ENCODE measurements at places on chromosomes 3 and 15. TPM values are rescaled to one million over a fixed set of nuclear protein-coding genes. Genes with fewer than 3 reads are reported as not detected.

The KIAA1143 gene
- 21.1 TPM for total RNA-seq

The PSMD2 gene
- total RNA-seq = 259 TPM

GRCh38 chr3:45366290-45366689 lies 22.1 kb upstream of the LARS2 start:
- DNase-seq = no peak

The TRPM1 gene
- total RNA-seq = not detected

DNA sequence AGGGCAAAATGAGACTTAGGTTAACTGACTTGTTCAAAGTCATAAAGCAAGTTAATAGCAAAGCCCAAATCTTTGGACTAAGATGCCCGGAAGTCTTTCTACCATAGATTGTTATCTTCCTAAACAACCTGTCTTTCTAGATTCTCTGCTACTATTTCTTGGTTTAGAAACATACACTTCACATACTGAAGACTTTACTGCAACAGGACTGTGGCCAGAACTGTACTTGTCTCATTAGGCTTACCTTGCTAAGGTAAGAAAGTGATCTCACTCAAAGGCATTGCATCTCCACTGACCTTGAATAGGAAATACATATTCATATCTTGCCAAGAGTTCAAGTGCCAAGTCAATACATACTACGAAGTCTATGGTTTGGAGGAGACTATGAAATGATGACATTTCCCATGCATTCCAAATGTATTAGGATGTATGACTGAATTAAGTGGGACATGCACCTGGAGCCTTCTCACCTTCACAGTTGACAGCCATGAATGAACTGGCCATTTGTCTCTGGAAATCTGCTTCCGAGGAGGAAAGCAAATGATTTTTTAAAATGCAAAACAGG lies 5.0 kb downstream of the ZDHHC3 start:
- DNase-seq = no peak

GRCh38 chr15:60195611-60196010 lies 191.5 kb downstream of the FOXB1 start:
- no peak for DNase-seq

The NUDT16 gene
- total RNA-seq = 18.4 TPM

The SEMA3F gene
- 6.3 TPM for total RNA-seq

The ZNF660 gene
- total RNA-seq = 0.67 TPM

The PLIN1 gene
- total RNA-seq = 22.6 TPM

The GNAT1 gene
- total RNA-seq = not detected

The SERPINI2 gene
- not detected for total RNA-seq

GRCh38 chr15:32857732-32858131 lies 139.9 kb downstream of the GREM1 start:
- no peak for DNase-seq

- DNase-seq = no peak
Measured at GRCh38 chr3:61719278-61719977, 158.1 kb downstream of the PTPRG start.

GRCh38 chr3:105944721-105945120 lies 75.9 kb upstream of the CBLB start:
- DNase-seq = no peak

The SLC6A20 gene
- not detected for total RNA-seq

- no peak for DNase-seq
Measured at GRCh38 chr3:30708472-30708871, 102.1 kb downstream of the TGFBR2 start.

- DNase-seq = no peak
Measured at GRCh38 chr15:45948181-45948621, 313.4 kb downstream of the SQOR start.

- DNase-seq = peak; percentile 68
Measured at GRCh38 chr3:52019352-52020080, 23.8 kb upstream of the RPL29 start.

The GPR149 gene
- not detected for total RNA-seq

DNA sequence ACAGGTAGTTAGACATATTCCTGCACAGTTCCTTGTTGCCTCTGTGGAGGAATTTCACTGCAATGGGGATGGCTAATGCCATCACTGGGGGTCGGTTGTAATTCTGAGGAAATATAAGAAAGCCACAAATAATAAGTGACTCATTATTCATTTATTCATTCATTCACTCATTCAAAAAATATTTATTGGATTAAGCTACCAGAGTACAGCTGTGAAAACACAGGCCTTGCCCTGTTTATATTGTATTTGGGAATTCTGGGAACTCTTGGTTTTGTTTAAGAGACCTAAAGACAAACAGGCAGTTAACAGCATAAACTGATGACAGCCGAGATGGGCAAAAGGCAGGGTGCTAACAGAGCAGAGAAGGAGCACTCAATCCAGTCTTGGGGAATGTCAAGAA lies 23.6 kb downstream of the PTX3 start:
- DNase-seq = no peak

DNA sequence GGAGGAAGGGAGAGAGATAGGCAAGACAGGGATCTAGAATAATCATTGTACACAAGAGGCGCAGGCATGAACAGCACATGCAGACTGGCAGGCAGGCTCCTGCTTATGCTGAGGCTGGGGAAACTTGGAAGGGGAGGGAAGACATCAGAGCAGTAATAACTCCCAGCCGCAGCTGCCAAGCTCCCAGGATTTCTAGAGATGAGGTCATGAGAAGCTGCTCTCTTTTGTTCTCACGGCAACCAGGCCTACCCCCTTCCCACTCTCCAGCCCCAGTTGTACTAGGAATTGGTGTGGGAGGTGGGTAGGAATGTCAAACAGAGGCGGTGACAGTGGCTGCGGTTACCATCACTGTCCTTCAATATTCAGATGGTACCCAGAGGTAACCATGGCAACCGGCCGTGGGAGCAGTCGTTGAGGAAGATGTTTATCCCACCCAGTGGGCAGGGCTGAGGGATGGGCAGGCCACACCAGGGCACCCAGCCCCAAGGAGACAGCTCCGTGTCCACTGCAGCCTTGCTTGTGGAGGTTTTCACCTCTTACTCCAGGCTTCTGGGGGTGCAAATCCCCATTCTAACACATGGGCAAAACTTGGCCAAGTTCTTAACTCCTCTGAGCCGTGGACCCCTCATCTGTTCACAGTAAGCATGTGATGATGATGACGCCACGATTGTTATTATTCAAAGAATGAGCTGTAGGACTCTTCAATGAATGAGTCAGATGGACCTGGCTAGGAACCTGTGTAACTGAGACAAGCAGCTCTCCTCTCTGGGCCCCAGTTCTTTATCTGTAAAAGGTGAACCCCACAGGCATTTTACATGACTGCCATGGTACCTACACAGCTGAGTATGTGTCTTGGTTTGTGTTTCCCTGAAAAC lies 360.8 kb upstream of the PROK2 start:
- no peak for DNase-seq

The CD80 gene
- total RNA-seq = 0.20 TPM

- DNase-seq = no peak
Measured at GRCh38 chr3:49530231-49530630, 24.0 kb upstream of the BSN start.

The CSPG5 gene
- not detected for total RNA-seq

GRCh38 chr3:63992516-63993209 lies 30.6 kb downstream of the PSMD6 start:
- DNase-seq = no peak

The OXTR gene
- total RNA-seq = 0.52 TPM

- peak; percentile 68 for DNase-seq
Measured at GRCh38 chr3:125437631-125438435, 62.7 kb upstream of the ZNF148 start.

- DNase-seq = no peak
Measured at GRCh38 chr15:61122647-61123375, 106.3 kb downstream of the RORA start.

The CDCP1 gene
- 0.48 TPM for total RNA-seq

DNA sequence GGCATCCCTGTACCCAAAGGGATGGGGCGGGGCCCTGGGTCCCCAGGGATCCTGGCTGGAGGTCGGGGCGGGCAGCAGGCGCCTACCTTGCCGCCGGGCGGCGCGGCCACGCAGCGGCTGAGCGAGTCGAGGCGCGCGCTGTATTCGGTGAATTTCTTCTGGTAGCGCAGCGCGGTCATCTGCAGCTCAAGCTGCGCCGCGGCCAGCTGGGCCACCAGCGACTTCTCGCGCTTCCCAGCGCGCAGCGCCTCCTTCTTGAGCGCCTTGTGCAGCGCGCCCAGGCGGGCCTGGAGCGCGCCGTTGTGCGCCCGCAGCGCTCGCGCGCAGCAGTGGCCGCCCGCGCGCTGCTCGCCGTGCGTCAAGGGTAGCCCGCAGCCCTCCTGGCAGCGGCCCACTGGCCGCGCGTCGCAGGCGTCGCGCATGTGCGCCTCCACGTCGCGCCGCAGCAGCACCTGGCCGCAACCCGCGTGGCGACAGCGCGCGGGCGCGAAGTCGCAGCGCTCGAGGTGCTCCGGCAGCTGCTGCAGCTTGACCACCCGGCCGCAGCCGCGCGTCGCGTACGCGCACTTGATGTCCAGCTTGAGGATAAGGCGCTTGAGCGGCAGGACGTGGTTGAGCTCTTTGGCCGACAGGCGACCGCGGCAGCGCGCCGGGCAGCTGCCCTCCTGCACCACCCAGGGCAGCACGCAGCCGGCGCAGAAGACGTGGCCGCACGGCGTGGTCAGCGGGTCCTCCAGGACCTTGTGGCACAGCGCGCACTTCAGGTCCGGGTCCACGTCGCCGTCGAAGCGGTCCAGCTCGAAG lies 522 bp downstream of the PDZRN3 start:
- DNase-seq = no peak

The HIGD2B gene
- total RNA-seq = not detected

GRCh38 chr3:151165226-151165625 lies 37.8 kb downstream of the GPR171 start:
- DNase-seq = no peak

- DNase-seq = no peak
Measured at GRCh38 chr15:47614360-47615011, 102.8 kb upstream of the SEMA6D start.

- DNase-seq = no peak
Measured at GRCh38 chr3:37680401-37680800, 181.3 kb upstream of the CTDSPL start.

- no peak for DNase-seq
Measured at GRCh38 chr3:127226946-127227842, 34.3 kb downstream of the PRR23E start.

GRCh38 chr3:52507359-52507758 lies 12.2 kb downstream of the STAB1 start:
- DNase-seq = no peak

- DNase-seq = no peak
Measured at GRCh38 chr3:182735672-182736071, 57.6 kb upstream of the ATP11B start.

The C3orf49 gene
- total RNA-seq = not detected

DNA sequence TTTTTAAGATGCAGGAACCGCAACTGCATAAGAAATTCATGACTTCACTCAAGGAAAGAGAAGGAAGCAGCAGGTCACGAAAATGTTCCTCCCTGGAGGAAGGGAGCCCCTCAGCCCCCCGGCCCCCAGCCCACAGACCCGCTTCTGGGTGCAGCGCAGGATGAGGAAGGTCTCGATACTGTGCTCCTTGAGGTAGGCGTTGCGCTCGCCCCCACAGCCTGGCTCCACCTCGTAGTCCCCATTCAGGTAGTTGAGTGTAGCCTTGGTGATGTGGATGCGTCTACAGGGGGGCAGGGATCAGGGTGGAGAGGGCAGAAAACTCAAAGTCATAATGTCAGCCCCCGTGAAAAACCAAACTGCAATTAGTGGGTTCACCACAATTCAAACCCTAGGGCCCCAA lies 121.4 kb downstream of the ADCY5 start:
- DNase-seq = no peak

GRCh38 chr15:90998737-90999136 lies 4.4 kb upstream of the PRC1 start:
- no peak for DNase-seq

DNA sequence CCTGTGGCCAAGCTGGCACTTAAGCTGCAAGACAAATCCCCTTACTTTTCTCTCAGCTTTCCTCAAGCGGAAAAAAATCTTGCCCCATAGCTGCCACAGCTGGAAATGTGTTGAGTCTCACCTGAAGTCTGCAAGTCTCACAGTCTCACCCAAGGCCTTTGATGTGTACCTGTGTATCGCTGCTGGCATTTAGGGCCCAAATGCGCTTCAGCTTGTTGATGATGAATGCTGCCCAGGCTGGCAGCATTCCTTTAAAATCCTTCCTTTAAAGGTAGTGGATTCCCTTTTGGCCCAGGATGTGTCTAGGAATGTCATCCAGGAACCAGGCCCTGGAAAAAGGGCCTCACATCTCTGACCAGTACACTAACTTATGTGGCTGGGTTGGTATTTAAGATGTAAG lies 7.0 kb downstream of the OR5K4 start:
- DNase-seq = no peak

GRCh38 chr3:138418601-138419206 lies 15.7 kb upstream of the ESYT3 start:
- no peak for DNase-seq

The ADGRG7 gene
- not detected for total RNA-seq
